ENCODE measurements at places on chromosomes 13 and 19.
A peak's percentile ranks its signal among the peaks of the same experiment; 100 is the strongest.

DNA sequence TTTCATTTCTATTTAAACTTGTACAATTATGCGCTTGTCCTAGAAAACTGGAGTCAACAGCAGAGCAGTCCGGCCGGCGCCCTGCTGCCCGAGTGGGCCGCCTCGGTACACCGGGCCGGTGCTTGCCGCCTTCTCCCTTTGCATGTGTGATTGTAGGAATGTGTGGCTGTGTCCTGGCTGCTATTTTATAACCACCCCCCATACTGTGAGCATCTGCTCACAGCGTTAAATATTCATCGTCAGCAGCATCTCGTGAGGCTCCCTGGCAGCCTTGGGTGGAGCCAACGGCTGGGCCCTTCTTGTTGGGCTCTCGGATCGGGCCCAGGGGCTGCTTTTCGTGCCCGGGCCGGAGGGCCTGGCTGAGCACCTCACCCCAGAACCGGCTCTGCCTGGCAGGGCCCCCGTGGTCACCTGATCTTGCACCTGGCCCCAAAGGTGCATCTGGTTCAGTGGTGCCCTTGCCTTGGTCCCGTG is 10.6 kb downstream of the PIAS4 start:
- DNase-seq, result no peak

- peak; percentile 40 for DNase-seq
Measured at GRCh38 chr13:24161010-24161775, 673 bp downstream of the SPATA13 start.

- no peak for DNase-seq
Measured at GRCh38 chr19:50331994-50332243, 2.7 kb upstream of the KCNC3 start.

- DNase-seq, result no peak
Measured at GRCh38 chr19:46217476-46217875, 12.1 kb upstream of the IGFL1 start.

DNA sequence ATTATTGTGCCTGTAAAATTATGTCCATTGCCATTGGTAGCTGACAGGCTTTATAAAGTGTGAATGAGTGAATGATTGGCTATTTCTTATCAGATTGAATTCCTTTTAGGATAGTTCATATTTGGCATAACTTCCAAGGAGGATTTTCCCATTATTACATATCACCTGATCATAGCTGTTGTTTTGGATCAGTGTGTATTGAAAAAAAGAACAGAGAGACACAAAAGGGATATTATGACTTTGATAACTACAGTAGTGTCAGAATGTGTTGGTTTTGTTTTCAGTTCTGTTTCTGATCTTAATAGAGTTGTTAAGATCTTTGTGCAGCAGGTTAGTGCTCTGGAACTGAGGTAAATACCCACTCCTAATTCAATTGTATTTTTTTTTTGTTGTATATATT is 103.8 kb downstream of the LRCH1 start:
- no peak for DNase-seq

- DNase-seq, result no peak
Measured at GRCh38 chr19:57441979-57442752, 7.0 kb downstream of the ZNF749 start.

- no peak for DNase-seq
Measured at GRCh38 chr13:22662771-22663170, 518.0 kb upstream of the SGCG start.

All from KBM-7 (cell line).